ENCODE measurements at places on chromosomes 11 and 22.

DNA sequence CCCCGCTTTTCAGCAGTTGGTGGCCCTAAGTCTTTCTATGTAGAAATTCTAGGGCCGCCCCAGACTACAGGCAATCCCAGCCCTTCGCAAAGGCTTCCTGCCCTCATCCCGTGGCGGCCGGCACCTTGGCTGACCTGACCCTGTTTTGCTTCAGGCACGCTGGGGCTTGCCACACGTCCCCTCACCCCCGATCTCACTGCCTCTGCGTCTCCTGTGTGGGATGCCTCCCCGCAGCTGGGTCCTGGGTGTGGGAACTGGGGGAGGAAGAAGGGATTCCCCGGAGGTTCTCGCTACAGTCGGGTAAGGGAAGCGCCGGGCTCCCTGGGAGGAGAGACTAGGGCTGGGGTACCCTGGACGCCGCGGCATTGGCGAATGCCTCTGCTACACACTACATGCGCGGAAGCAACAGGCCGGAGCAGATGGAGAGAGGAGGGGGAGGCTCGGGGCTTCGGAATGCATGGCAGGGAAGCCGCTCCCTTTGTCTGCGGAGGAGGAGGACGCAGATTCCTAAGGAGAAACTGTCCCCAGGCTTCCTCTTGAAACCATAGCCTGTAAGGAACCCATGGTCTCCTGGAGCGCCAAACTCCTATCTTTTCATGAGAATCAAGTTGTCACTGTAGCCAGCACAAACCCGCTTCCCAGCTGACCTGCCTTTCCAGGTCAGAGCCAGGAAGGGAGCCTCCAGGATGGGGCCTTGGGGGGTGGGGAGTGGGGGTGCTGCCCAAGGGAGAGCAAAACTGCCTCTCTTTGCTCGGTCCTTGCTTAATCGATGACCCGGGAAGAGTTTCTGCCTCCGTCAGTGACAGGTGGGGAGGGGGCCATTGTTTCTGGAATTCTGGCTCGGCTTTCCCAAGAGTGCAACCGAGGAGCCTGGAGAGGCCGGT, 1.4 kb downstream of the DTX4 start:
- DNase-seq, result peak; percentile 45

GRCh38 chr11:46386674-46387073, 4.9 kb downstream of the CHRM4 start:
- DNase-seq, result no peak

DNA sequence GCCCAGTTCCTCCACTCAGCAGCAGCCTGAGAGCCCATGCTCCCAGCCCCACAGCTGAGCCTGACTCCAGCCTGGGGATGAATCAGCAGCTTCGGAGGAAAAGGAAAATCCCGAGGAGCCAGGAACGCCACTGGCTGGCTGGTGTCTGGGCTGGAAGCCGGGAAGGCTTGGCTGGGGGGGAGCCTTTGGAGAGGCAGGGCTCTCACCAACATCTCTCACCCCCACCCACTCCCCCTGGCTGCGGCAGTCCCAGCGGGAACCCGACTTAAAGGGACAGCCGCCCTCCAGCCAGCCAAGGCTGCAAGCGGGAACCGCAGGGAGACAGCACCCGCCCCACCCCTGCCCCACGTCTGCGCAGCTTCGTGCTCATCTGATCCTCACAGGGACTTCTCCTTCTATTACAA, 28.4 kb downstream of the KIAA0930 start:
- DNase-seq, result no peak

DNA sequence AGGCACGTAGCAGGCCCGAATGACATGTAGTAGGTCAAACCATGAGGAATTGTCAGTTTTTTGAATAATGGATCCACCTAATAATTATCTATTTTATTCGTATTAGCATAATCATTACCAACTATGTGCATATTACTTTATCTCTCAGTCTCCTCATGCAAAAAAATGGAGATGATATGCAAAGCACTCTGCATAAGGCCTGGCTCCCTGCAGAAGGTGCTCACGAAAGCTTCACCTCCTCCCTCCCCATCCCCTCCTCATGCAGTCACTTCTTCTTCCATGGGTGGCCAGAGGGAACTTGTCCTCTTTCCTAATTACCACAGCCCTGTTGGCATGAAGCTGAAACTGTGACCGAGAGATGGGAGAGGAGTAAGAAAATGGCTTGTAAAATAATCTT, 20.8 kb upstream of the TSKU start:
- no peak for DNase-seq

- DNase-seq, result no peak
These were observed 21.4 kb downstream of the CHKA start for GRCh38 chr11:68099474-68100405.

GRCh38 chr22:49090853-49091135, 736.9 kb downstream of the BRD1 start:
- DNase-seq, result peak; percentile 75

GRCh38 chr11:78080818-78081495, 1.3 kb upstream of the NDUFC2 start:
- no peak for DNase-seq

GRCh38 chr11:12600829-12601228, 73.4 kb upstream of the TEAD1 start:
- no peak for DNase-seq

GRCh38 chr11:14158393-14158792, 195.9 kb downstream of the SPON1 start:
- no peak for DNase-seq

- no peak for DNase-seq
These were observed 114.7 kb upstream of the IGLL5 start for GRCh38 chr22:22772883-22773282.

DNA sequence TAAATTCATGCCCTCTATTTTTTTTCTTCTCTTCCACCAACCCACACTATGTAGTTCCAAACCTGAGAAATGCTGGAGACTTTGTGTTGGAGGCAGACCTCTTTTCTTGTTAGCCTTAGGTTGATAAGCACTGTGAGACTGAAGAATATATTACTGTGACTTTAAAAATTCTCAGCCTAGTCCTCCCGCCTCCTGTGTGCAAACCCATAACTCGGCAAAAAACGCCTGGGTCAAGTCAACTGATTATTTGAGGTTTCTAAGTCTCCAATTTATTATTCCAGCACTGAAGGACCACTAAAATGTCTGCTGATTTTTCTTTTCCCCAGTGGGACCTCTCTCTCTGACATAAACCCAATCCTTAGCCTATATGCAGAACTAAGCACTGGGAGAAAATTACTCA, 1946.0 kb upstream of the RAG2 start:
- DNase-seq, result no peak

GRCh38 chr11:94025690-94026394, 4.7 kb downstream of the HEPHL1 start:
- DNase-seq, result no peak

GRCh38 chr11:121054266-121054665, 30.4 kb downstream of the TBCEL start:
- DNase-seq, result no peak

All from NCI-H146 (cell line).